Activated naive CD4-positive, alpha-beta T cell treated with anti-CD3 and anti-CD28 coated beads for 36 hours (primary cell): ENCODE measurements at places on chromosomes 12 and 14. TPM values are rescaled to one million over a fixed set of nuclear protein-coding genes. Genes with fewer than 3 reads are reported as not detected.

The PIWIL1 gene
- total RNA-seq = not detected

The NAV3 gene
- not detected for total RNA-seq

The HOXC12 gene
- not detected for total RNA-seq

The MANSC4 gene
- not detected for total RNA-seq

DNA sequence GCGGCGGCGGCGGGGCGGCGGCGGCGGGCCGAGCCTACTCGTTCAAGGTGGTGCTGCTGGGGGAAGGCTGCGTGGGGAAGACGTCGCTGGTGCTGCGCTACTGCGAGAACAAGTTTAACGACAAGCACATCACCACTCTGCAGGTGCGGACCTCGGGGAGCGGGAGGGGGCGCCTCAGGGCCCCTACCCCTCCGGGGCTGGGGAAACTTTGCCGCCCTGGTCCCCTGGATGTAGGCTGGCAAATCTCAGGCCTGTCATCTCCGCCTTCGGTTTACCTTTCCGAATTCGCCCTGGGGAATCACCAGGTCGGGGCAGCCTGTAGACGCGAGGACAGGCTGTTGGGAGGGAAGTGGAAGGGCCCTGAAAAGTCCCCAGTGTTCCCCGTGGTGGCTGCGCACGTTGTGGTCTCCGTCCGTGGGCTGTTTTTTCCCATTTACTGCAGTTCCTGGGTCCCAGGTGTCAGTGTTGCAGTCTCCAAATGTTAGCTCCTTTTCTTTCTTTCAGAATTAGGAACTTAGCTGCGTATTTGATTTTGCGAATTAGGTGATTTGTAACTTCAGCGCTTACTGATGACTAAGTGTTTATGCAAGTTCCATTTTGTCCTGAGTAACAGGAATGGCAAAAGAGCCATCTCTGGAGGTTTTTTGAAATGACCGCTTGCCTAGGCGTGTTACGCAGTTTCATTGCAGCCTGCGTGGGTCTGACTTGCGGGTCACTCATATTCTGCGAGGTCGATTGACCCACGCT is 656 bp downstream of the RAB21 start:
- peaks cover 41% of the 10 kb centered on the region for H3K4me1 ChIP-seq
- H3K4me3 ChIP-seq = peak overlapping the region; percentile 89
- peaks cover 42% of the 10 kb centered on the region for H3K36me3 ChIP-seq
- peak; percentile 86 for DNase-seq
- peaks cover 3% of the 10 kb centered on the region for H3K27me3 ChIP-seq

GRCh38 chr12:106973545-106973944 is 13.4 kb downstream of the MTERF2 start:
- no peak for DNase-seq
- H3K27ac ChIP-seq = no peak overlapping the region
- H3K27me3 ChIP-seq = no peaks in the 10 kb centered on the region
- no peak overlapping the region for H3K4me3 ChIP-seq
- H3K4me1 ChIP-seq = peaks cover 23% of the 10 kb centered on the region
- H3K36me3 ChIP-seq = peaks cover 13% of the 10 kb centered on the region

GRCh38 chr12:62471734-62472133 is 5.1 kb downstream of the MON2 start:
- H3K36me3 ChIP-seq = peaks cover 5% of the 10 kb centered on the region
- peaks cover 24% of the 10 kb centered on the region for H3K4me1 ChIP-seq
- DNase-seq = no peak
- no peak overlapping the region for H3K27ac ChIP-seq
- H3K4me3 ChIP-seq = no peak overlapping the region

DNA sequence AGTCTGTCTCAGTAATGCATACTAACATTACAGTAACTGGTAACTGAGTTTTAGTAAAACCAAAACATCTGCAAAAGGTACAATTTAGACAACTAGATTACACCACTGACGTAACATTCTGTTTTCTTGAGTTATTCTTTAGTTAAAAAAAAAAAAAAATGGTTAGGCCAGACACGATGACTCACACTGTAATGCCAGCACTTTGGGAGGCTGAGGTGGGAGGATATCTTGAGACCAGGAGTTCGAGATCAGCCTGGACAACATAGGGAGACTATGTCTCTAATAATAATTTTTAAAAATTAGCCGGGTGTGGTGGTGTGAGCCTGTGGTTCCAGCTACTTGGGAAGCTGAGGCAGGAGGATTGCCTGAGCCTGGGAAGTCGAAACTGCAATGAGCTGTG is 34.1 kb downstream of the AP5M1 start:
- no peaks in the 10 kb centered on the region for H3K4me1 ChIP-seq
- H3K27me3 ChIP-seq = peaks cover 15% of the 10 kb centered on the region
- no peak overlapping the region for H3K27ac ChIP-seq
- DNase-seq = no peak
- no peak overlapping the region for H3K4me3 ChIP-seq

GRCh38 chr12:53097207-53097563 is 282 bp upstream of the IGFBP6 start:
- H3K36me3 ChIP-seq = no peaks in the 10 kb centered on the region
- H3K27me3 ChIP-seq = peaks cover 6% of the 10 kb centered on the region
- no peak for DNase-seq
- H3K4me1 ChIP-seq = peaks cover 22% of the 10 kb centered on the region
- H3K4me3 ChIP-seq = peak overlapping the region; percentile 71

GRCh38 chr14:33475623-33476022 is 475.3 kb downstream of the EGLN3 start:
- no peaks in the 10 kb centered on the region for H3K36me3 ChIP-seq
- H3K27ac ChIP-seq = no peak overlapping the region
- no peaks in the 10 kb centered on the region for H3K4me1 ChIP-seq
- no peak overlapping the region for H3K4me3 ChIP-seq

GRCh38 chr14:68627050-68627867 is 165.6 kb downstream of the ZFP36L1 start:
- H3K27ac ChIP-seq = no peak overlapping the region
- H3K27me3 ChIP-seq = no peaks in the 10 kb centered on the region
- no peak overlapping the region for H3K4me3 ChIP-seq
- H3K4me1 ChIP-seq = peaks cover 10% of the 10 kb centered on the region
- DNase-seq = no peak

GRCh38 chr14:51302295-51303030 is 62.4 kb downstream of the TMX1 start:
- no peak overlapping the region for H3K4me3 ChIP-seq
- peaks cover 20% of the 10 kb centered on the region for H3K4me1 ChIP-seq
- H3K27me3 ChIP-seq = peaks cover 5% of the 10 kb centered on the region
- no peaks in the 10 kb centered on the region for H3K36me3 ChIP-seq
- no peak overlapping the region for H3K27ac ChIP-seq

DNA sequence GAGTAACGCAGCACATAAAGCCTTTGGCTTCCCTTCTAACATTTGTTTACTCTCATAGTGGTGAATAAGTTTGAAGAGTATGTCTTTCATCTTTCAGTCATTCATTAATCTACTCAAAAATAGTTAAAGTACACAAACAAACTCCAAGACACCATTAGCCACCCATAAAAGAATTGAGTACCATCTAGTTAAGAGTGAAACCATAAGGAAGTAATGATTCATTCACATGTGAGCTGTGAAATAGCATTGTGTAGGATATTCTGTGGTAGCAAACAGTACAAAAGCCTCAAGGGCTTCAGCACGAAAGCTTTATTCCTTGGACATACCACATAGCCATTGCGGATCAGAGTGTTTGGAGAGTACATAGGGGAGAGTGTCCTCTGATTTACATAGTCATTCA is 13.9 kb downstream of the SYT1 start:
- no peaks in the 10 kb centered on the region for H3K36me3 ChIP-seq
- no peaks in the 10 kb centered on the region for H3K4me1 ChIP-seq
- no peaks in the 10 kb centered on the region for H3K27me3 ChIP-seq
- no peak overlapping the region for H3K4me3 ChIP-seq

- no peaks in the 10 kb centered on the region for H3K36me3 ChIP-seq
- no peak overlapping the region for H3K4me3 ChIP-seq
- DNase-seq = no peak
- peaks cover 27% of the 10 kb centered on the region for H3K27me3 ChIP-seq
Observed at GRCh38 chr14:101499080-101499479, 62.2 kb upstream of the DIO3 start.

- no peak for DNase-seq
- H3K36me3 ChIP-seq = no peaks in the 10 kb centered on the region
- no peaks in the 10 kb centered on the region for H3K4me1 ChIP-seq
- H3K27ac ChIP-seq = no peak overlapping the region
- no peaks in the 10 kb centered on the region for H3K27me3 ChIP-seq
Observed at GRCh38 chr12:33639975-33640374, 200.4 kb upstream of the SYT10 start.

GRCh38 chr14:101361044-101361443 is 200.3 kb upstream of the DIO3 start:
- no peak overlapping the region for H3K27ac ChIP-seq
- H3K4me3 ChIP-seq = no peak overlapping the region
- DNase-seq = no peak
- no peaks in the 10 kb centered on the region for H3K4me1 ChIP-seq

DNA sequence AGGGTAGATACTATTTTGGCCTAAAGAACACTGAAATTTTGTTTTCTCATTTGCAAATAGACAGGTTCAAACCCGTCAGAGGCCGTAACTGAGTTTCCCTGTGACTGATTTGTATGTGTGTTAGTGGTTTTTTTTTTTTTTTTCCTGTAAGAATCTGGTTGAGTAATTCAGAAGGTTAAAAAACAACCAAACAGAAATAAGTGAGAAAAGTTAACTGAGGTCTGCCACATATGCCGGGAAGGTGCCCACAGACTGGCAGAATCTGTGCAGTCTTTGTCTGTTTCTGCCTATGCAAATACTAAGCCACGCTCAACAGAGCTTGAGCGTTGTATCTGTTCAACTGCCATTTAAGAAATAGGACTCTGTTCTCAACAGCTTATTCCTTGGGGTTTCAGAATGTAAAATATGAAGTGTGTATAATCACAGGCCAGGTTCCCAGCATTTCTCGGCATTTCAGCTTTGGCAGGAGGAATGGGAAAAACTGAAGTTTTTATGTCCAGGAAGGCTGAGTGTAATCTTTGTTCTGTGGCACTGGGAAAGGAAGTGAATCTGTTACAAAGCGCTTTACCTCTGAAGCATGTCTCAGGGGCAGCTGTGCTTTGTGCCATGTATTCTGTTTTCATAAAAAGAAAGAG is 181.9 kb downstream of the PRKCH start:
- DNase-seq = peak; percentile 92
- peaks cover 97% of the 10 kb centered on the region for H3K4me1 ChIP-seq
- peak overlapping the region; percentile 66 for H3K4me3 ChIP-seq
- peak overlapping the region; percentile 100 for H3K27ac ChIP-seq
- peaks cover 49% of the 10 kb centered on the region for H3K36me3 ChIP-seq

GRCh38 chr12:4027412-4027811 is 154.2 kb upstream of the PARP11 start:
- no peaks in the 10 kb centered on the region for H3K36me3 ChIP-seq
- H3K4me3 ChIP-seq = no peak overlapping the region
- H3K4me1 ChIP-seq = peaks cover 38% of the 10 kb centered on the region
- no peak overlapping the region for H3K27ac ChIP-seq
- DNase-seq = peak; percentile 59
- no peaks in the 10 kb centered on the region for H3K27me3 ChIP-seq

DNA sequence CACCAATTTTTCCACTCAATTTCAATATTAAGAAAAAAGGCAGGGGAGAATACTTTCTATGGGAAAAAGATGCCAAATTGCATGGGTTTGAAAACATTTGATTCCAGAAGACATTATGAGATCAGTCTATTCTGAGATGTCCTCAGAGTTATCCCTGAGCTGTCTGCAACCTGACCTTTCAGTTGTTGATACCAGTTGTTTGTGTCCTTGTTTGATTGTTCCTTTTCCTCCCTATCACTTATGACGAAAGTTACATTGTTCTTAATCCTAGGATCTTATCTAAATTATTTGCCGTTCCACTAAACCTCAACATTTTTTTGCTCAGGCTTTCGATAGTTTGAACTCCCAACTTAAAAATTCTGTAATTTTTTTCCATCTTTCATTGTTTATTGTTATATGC is 336.3 kb upstream of the NOVA1 start:
- no peak overlapping the region for H3K4me3 ChIP-seq
- H3K4me1 ChIP-seq = no peaks in the 10 kb centered on the region
- no peaks in the 10 kb centered on the region for H3K36me3 ChIP-seq
- no peak overlapping the region for H3K27ac ChIP-seq
- no peaks in the 10 kb centered on the region for H3K27me3 ChIP-seq

DNA sequence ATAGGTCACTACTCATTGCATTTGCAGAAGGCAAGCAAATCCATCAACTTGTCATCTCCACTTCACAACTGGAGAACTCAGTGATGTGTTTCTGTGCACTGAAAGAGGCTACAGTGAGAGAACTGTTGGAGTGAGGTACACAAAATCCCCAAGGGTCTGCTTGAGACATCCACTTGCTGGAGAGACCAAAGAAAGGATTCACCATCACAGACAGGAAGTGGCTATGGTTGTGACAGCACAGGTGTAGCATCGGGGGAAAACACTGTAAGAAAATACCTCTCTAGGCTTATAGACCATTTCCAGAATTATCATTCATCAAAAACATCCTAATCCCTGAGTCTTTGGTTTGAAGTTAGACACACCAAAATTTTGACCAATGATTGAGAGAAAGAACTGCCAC is 201.3 kb upstream of the OR4E1 start:
- no peak overlapping the region for H3K27ac ChIP-seq
- H3K4me3 ChIP-seq = no peak overlapping the region
- no peaks in the 10 kb centered on the region for H3K27me3 ChIP-seq
- no peaks in the 10 kb centered on the region for H3K36me3 ChIP-seq
- H3K4me1 ChIP-seq = peaks cover 33% of the 10 kb centered on the region

DNA sequence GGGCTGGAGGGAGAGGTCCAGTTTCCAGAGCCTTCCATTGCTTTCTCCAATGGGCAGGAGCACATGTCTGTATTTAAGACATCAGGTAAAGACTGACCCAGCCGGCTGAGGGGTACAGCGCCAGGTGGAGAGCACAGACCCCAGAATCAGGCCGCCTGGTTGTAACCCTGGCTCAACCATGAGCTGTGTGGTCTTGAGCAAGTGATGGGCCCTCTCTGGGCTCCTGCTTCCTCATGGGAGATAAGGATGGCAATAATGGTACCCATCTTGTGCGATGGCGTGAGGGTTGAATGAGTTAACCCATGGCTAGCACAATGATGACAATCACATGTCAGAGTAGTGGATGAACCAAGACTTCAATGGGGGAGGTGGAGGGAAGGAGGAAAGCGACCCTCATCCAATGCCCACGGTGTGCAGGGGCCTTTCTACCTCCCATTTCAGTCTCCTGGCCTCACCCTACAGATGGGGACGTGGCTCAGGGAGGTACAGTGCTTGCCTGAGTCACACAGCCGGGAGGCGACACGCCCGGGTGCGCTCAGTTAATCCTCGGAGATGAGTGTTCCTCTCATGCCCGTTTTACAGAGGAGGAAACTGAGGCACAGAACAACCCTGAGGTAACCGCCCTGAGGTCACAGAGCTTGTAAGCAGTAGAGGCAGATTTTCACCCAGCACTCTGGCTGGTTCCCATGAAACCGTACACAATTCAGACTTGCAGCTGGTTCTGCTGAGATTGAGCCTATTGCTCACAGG is 163.9 kb downstream of the RBM19 start:
- H3K27ac ChIP-seq = no peak overlapping the region
- no peak for DNase-seq
- peaks cover 6% of the 10 kb centered on the region for H3K36me3 ChIP-seq
- H3K4me1 ChIP-seq = no peaks in the 10 kb centered on the region

- DNase-seq = no peak
- H3K4me1 ChIP-seq = no peaks in the 10 kb centered on the region
- H3K27ac ChIP-seq = no peak overlapping the region
- no peak overlapping the region for H3K4me3 ChIP-seq
- no peaks in the 10 kb centered on the region for H3K36me3 ChIP-seq
Observed at GRCh38 chr12:119071176-119071575, 89.8 kb downstream of the SRRM4 start.

GRCh38 chr12:119154435-119154818 is 24.3 kb upstream of the HSPB8 start:
- DNase-seq = no peak
- peaks cover 17% of the 10 kb centered on the region for H3K27me3 ChIP-seq
- no peaks in the 10 kb centered on the region for H3K4me1 ChIP-seq
- H3K36me3 ChIP-seq = peaks cover 1% of the 10 kb centered on the region
- H3K4me3 ChIP-seq = no peak overlapping the region
